Fibroblast of gingiva (primary cell): ENCODE measurements at places on chromosomes 13 and 19.

- DNase-seq: peak; percentile 1
Measured at GRCh38 chr13:90918536-90918935, 429.0 kb upstream of the MIR17HG start.

GRCh38 chr19:29952646-29953045, 10.6 kb downstream of the URI1 start:
- DNase-seq: no peak

DNA sequence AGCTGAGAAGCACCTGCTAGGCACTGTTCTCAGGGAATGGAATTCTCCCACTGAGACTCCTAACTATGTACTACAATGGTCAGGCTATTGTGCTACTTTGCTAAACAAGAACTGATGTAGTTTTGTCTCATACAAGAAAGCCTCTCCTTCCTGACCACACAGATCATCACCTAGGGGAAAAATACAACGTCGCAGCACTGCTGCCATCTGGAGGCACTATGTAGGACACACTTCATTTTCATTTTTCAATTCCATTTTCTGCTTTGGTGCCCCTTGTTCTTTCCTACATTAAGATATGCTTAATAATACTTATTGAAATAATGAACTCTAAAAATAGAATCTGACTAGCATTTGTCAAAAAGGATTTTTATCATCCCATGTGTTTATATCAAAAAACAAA, 21.1 kb downstream of the PROSER1 start:
- peak; percentile 6 for DNase-seq

- no peak for DNase-seq
Measured at GRCh38 chr19:51440846-51441409, 17.3 kb downstream of the SIGLEC8 start.

DNA sequence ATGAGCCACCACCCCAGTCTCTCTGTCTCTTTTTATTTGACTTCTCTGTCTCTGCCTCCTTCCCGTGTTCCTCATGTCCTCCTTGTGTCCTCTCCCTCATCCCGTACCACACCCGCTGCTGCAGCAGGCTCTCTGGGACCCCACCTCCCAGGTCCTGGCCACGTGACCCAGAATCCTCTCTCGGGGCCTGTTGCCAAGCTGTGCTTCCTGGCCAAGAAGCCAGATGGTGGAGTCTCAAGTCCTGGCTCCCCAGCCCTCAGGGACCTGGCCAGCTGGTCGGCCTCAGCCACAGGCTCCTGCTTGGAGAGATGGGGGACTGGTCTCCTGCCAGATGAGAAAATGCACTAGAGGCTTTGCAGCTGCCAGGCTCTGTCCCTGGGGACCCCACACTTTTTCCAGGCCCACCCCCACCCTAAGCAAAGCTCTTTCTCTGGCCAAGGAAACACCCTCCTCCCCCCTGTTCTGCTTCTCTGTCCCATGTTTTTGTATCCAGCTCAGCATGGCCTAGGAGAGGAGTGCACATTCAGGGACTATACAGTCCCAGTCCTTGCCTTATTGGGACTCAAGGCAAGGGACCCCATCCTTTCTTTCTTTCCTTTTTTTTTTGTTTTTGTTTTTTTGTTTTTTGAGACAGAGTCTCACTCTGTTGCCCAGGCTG, 34.3 kb upstream of the SHKBP1 start:
- peak; percentile 62 for DNase-seq

- no peak for DNase-seq
Measured at GRCh38 chr13:82165396-82166174, 1716.7 kb downstream of the SLITRK1 start.

GRCh38 chr19:18800636-18801035, 9.5 kb upstream of the COMP start:
- no peak for DNase-seq

- DNase-seq: peak; percentile 61
Measured at GRCh38 chr19:31139871-31140505, 209.2 kb downstream of the TSHZ3 start.

DNA sequence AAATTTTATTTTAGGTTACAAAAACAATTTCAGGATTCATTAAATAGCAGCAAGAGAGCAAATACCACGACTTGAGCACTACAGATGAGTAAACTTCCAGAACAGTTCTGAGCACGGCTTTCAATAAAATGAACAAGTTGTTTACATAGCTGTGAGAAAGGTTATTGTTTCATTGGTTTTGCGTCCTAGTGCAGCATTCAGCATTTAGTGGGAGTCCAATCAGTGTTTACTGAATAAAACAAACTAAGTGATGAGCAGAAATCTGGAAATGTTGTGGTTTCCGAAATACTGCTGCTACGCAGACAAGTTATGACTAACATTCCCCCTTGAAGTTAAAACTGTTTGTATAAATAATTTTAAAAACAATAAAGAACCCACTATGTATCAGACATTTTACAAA, 251.5 kb upstream of the STARD13 start:
- DNase-seq: peak; percentile 74

DNA sequence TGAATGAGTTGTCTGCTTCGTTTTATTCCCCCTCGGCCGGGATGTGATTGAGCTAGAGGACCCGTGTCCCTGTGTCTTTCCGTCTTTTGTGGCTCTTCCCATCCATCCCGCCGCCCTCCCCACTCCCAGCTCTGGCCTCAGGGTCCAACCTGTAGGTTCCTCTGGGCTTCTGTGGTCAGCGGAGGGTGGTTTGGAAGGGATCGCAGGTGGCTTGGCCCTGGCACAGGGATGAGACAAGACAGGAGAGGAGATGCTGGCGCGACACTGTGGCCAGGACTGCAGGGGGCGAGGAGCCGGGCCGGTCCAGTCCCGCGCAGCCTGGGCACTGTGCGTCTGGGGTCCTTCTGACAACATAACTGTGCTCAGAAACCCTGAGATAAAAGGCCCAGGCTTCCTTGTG, 2.0 kb downstream of the EVI5L start:
- DNase-seq: no peak

DNA sequence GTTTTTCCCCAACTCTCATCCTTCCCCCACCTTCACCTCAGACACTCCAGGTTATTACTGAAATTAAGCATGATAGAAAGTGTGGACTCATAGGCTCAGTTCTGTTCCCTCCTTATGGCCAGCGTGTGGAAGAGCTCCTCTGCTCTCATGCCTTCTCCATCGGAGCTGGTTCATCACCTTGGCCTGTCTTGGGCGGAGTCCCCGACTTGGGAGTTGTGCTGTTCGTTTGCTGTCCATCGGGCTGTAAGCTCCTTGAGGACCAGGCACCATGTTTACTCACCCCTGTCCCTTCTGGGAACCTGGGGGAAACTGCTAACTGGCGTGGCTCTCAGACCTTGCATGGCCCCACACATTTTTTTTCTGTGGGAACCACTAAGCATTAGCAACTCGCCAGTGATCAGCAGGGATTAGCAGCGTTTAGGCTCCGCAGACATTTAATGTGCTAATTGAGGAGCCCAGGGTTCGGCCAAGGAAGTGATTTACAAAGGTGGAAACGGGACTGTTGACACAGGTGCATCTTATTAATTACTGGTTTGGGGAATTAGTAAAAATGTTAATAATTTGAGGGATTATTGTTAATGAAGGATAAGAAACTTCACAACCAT, 123.8 kb downstream of the TM9SF2 start:
- no peak for DNase-seq

DNA sequence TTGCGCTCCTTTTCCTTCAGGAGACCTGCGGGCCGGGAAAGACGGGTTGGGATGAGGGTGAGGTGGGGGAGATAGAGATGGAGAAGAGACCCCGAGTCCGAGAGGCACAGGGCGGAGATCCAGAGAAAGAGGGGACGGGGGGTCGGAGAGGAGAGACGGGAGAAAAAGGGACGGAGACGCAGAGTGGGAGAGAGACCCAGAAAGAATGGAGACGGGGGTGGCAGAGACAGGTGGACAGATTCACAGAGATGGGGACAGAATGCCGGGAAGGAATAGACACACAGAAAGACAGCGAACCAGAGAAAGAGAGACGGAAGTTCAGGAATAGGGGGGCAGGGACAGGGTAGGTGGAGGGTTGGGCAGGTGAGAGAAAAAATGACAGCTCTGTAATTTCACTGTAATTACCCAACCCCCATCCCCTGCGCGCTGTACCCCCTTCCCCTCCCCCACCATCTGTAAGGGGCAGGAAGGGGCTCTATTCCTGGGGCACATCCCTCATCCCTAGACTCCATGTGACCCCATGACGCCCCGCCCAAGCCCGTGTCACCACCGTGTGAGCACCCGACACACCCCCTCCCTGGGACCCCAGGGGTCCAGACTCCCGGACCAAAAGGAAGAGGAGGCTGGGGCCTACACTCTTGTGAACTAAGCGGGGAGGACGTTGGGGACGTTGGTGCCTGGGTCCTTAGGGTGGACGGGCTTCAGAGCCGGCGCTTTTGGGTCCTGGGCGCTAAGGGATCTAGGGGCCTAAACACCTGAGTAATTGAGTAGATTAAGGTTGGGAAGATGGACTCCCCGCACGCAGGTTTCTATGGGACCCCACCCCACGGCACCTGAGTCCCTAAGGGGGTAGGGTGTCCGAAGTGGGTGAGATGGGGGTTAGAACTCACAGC, 967 bp downstream of the DBP start:
- DNase-seq: no peak

DNA sequence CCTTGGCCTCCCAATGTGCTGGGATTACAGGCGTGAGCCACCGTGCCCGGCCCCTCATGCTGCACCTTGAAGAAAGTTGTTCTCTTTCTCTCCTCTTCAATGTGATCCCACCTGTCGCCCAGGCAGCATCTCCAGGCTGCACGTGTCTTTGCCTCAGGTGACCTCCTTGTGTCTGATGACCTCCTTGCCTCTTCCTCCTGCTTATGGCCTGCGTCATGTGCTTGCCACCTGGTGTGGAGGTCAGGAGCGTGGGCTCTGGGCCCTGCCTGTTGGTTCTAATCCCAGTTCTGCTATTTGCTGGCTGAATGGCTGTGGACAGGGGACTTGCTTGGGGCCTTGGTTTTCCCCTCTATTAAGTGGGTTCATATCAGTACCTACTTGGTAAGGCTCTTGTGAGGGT, 6.3 kb downstream of the BICRA start:
- no peak for DNase-seq

GRCh38 chr19:45934551-45935230, 20.1 kb upstream of the NANOS2 start:
- DNase-seq: no peak

DNA sequence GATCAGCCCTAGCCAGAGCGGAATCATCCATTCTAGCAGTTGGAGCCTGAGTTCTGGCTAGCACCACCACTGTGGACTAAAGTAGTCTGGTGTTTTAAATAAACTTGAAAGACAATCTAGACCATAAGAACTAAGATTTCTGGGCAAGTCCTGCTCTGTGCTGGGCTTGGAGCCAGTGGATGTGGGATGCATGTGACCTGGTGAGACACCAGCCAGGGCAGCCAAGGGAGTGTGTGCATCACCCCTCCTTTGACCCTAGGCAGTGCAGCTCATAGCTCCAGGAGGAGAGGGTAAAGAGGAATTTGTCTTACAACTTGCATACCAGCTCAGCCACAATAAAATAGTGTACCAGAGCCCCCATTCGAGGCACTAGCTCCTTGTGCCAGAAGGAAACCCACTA, 21.0 kb downstream of the ITGBL1 start:
- DNase-seq: peak; percentile 86

DNA sequence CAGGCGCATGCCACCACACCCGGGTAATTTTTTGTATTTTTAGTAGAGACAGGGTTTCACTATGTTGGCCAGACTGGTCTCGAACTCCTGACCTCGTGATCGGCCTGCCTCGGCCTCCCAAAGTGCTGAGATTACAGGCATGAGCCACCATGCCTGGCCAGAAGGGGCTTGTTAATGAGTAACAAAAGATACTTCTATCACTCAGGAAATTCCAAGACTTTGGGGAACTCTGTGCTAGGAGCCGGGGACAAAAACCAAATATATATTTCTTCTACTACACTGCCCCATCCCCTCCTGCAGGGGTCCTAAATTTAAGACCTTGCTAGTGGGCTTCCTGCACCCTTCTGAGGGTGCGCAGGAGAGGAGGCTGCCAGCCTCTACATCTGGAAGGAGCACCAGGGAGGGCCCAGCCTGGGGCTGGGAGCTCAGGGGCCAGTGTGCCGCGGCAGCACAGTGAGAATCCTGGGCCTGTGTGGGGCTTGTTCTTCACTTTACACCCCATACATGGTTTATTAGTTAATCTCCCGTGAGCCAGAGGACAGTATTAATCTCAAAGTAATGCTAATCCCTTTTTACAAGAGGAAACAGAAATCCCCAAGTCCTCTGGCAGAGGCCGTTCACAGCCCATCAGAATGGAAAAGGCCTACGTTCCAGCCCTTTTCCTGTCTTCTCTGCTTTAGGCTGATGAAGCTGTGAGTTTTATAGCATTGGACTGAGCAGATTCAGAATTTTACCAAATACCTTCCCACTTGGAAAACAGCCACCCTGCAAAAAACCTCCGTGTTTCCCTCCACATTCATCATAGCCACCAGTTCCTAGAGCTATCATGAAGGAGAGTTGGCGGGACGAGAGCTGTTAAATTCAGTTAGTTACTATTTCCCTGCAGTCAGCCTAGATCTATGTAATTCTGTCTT, 44.4 kb upstream of the NPAS1 start:
- DNase-seq: no peak

DNA sequence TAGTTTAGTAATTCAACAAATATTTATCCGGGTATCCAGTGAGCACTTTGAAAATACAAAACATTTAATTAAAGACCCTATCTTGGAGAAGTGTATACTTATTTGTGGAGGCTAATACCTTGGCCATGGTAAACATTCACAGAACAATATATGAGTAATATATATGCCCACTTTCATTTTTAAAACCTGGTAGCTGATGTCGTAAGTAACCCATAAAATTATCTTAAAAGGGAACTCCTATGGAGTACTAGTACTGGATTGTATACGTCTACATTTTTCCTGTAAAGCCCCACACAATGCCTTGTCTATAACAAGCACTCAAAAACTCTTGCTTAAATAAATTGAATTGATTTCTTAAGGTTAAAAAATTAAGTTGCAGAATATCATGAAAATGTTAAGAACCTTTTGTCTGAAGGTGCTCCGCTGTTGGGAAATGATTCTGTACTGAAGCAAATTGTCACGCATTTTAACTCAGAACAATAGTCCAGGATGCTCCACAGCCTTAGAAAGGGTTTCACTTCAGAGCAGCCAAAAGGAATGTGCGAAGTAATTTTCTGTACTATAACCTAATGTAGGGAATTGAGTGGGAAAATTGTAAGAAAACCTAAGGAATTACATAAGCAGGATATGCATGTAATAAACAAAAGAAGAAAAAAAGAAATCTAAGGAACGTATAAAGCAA, 58.9 kb upstream of the C1QTNF9 start:
- no peak for DNase-seq

- DNase-seq: peak; percentile 5
Measured at GRCh38 chr13:107518292-107518691, 697.0 kb downstream of the LIG4 start.

- DNase-seq: no peak
Measured at GRCh38 chr13:78700121-78700910, 41.4 kb upstream of the OBI1 start.

GRCh38 chr13:33958964-33959363, 141.0 kb downstream of the RFC3 start:
- no peak for DNase-seq
